NCI-H2171 treated with DMSO at 0.1 percent for 48 hours (cell line): ENCODE measurements at places on chromosomes 1 and 21.

DNA sequence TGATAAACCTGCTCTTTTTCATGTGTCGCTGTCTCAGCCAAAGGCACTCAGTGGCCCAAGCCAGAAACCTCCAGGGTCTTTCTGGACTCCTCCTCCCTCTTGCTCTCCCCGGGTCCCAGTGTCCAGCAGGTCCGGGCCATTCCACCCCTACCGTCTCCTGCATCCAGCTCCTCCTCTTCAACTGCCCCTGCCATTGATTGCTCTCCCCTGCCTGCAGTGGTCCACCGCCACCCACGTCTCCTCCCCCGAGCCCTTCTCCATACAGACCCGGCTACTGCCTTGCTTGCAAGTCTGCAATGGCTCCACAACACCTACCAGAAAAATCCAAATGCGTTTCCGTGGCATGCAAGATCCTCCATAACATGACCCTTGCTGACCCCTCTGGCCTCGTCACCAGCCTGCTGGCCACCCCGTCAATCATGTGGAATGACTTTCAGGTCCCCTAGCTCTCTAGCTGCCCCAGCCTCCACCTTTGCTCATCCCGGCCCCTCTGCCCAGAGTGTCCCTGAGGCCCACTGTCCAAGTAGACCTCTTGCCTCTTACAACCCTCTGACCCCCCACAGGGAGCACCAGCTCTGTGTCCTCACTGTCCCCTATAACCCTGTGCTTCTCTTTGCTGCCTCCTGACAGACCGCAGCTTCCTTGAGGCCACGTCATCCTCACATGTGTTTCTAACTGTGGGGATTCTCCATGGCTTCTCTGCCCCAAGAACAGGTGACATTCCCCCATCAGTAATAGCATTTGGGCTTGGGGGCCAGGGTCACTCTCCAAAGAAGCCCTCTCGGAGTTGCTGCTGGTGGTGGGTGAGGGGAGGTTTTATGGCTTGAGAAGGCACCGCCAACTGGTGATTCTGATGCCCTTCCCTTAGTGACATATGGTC lies 15.0 kb downstream of the CACNA1S start:
- no peak for DNase-seq

- no peak for DNase-seq
Measured at GRCh38 chr1:234361102-234361603, 12.1 kb upstream of the COA6 start.

DNA sequence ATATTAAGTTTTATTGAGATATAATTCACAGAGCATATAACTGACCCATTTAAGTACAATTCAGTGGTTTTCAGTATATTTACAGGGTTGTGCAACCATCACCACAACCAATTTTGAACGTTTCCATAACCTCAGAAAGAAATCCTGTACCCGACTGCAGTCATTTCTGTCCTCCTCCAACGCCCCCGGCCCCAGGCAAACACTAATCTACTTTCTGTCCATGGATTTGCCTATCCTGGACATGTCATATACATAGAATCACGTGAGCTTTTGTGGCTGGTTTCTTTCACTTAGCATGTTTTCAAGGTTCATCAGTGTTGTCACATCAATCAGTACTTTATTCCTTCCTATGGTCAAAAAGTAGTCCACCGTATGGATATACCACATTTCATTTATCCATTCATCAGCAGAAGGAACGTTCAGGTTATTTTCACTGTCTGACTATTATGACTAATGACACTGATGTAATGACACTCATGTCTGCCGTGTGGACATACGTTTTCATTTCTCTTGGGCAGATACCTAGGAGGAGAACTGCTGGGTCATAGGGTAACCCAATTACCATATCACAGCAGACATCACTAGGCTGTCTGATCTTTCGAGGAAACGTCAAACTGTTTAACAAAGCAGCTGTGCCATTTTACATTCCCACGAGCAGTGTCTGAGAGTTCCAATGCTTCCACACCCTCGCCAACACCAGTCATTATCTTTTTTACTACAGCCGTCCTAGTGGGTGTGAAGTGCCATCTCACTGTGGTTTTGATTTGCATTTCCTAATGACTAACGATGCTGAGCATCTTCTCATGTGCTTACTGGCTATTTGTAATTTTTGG lies 30.8 kb downstream of the MRPL37 start:
- DNase-seq, result no peak

GRCh38 chr21:32604464-32604863 lies 7.7 kb downstream of the CFAP298 start:
- DNase-seq, result peak; percentile 99

- DNase-seq, result no peak
Measured at GRCh38 chr21:39453571-39454179, 1.9 kb downstream of the SH3BGR start.

GRCh38 chr1:63316984-63317816 lies 5.2 kb upstream of the FOXD3 start:
- DNase-seq, result peak; percentile 76
